Activated CD8-positive, alpha-beta T cell treated with anti-CD3 and anti-CD28 coated beads for 36 hours (primary cell): ENCODE measurements at places on chromosomes 2 and 18.

- H3K36me3 ChIP-seq: no peaks in the 10 kb centered on the region
- H3K4me3 ChIP-seq: no peak overlapping the region
- no peak for DNase-seq
- no peaks in the 10 kb centered on the region for H3K27me3 ChIP-seq
- H3K27ac ChIP-seq: no peak overlapping the region
Observed at GRCh38 chr2:104574367-104574766, 279.5 kb upstream of the POU3F3 start.

DNA sequence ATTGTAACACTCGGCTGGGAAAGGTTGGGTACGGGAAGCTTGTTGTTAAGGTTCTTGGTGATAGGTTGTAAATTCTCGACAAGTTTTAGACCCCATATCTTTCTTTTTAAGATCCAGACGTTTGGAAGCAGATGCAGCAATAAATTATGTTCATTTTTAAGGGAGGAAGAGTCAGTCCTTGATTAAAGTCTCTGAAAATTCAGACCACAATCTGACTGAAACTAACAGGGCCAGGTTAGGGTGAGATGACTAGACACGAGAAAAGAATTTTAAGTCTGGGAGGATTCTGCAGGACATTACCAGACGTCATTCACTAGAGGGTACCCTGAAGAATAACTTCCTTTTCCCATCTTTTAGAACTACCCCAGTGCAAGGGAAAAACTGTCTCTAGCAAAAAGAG, 16.1 kb downstream of the WIPF1 start:
- H3K4me1 ChIP-seq: peaks cover 80% of the 10 kb centered on the region
- H3K27ac ChIP-seq: peak overlapping the region; percentile 89
- no peak for DNase-seq
- peaks cover 83% of the 10 kb centered on the region for H3K36me3 ChIP-seq

- peaks cover 43% of the 10 kb centered on the region for H3K27me3 ChIP-seq
- DNase-seq: no peak
- no peak overlapping the region for H3K27ac ChIP-seq
- H3K36me3 ChIP-seq: no peaks in the 10 kb centered on the region
Observed at GRCh38 chr18:46761059-46761769, 4.4 kb upstream of the ST8SIA5 start.

DNA sequence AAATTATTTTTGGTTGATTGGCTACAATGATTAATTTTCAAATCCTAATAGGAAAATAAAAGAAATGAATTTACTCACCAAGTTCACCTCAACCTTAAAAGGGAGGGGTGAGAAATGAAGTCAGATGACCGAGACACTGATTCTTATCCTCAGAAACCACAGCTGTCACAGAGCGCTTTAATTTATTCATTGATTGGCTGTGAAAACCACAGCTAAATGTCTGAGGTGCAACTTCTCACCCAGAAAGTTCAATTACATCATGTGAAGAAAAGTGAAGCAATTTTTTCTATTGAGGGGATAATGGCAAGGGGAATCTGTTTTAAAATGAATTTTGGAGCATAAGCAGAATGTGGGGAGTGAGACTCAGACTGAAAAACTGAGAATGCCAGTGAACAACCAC, 128.4 kb downstream of the RNF152 start:
- peak; percentile 27 for DNase-seq
- no peaks in the 10 kb centered on the region for H3K36me3 ChIP-seq
- H3K27ac ChIP-seq: no peak overlapping the region
- peaks cover 15% of the 10 kb centered on the region for H3K4me1 ChIP-seq
- no peak overlapping the region for H3K4me3 ChIP-seq

GRCh38 chr2:206886696-206887095, 52.6 kb upstream of the CPO start:
- H3K27ac ChIP-seq: no peak overlapping the region
- no peak overlapping the region for H3K4me3 ChIP-seq
- H3K27me3 ChIP-seq: no peaks in the 10 kb centered on the region
- H3K36me3 ChIP-seq: no peaks in the 10 kb centered on the region
- H3K4me1 ChIP-seq: no peaks in the 10 kb centered on the region
- no peak for DNase-seq

GRCh38 chr2:76953733-76954347, 568.3 kb downstream of the LRRTM4 start:
- no peak overlapping the region for H3K4me3 ChIP-seq
- H3K27ac ChIP-seq: no peak overlapping the region
- H3K27me3 ChIP-seq: no peaks in the 10 kb centered on the region
- no peaks in the 10 kb centered on the region for H3K4me1 ChIP-seq

- H3K36me3 ChIP-seq: no peaks in the 10 kb centered on the region
- no peak overlapping the region for H3K27ac ChIP-seq
- H3K27me3 ChIP-seq: no peaks in the 10 kb centered on the region
- H3K4me3 ChIP-seq: no peak overlapping the region
- peak; percentile 46 for DNase-seq
- peaks cover 3% of the 10 kb centered on the region for H3K4me1 ChIP-seq
Observed at GRCh38 chr2:240640939-240641338, 15.7 kb downstream of the GPR35 start.

DNA sequence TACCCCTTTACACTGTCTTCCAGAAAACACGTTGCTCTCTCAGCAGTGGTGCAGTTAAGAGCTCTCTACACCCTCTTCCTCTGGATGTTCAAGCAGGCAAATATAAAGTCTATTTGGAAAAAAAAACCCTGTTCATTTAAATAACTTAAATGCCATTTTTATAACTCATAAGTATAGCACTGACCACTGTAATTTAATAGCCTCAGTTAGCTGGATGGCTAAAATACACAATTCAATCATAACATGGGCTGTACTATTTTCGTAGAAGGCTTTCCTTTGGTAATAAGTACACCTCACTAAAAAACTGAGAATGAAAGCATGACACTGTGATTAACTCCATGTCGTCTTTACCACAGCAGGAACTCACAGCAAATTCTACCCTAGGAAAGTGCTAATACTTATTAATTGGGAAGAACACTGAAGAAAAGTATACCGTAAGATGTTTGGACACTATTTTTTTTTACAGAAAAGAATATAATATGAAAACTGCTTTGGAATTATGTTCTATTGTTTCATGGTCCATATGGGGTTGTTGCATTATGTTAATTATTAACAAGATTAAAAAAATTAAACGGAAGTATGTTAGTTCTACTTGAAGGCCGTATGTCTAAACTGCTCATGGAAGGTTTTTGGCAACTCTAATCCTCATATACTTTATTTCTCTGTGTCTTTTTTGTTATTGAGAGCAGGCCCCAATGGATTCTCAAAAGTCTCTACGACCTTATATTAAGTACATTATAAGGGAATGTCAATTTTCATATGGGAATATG, 269.1 kb downstream of the ZNF385B start:
- no peaks in the 10 kb centered on the region for H3K36me3 ChIP-seq
- no peaks in the 10 kb centered on the region for H3K4me1 ChIP-seq
- no peak for DNase-seq
- H3K27me3 ChIP-seq: peaks cover 3% of the 10 kb centered on the region

GRCh38 chr2:27095745-27096651, 9.4 kb downstream of the KHK start:
- H3K27me3 ChIP-seq: no peaks in the 10 kb centered on the region
- peak overlapping the region; percentile 30 for H3K4me3 ChIP-seq
- H3K36me3 ChIP-seq: no peaks in the 10 kb centered on the region
- DNase-seq: peak; percentile 65
- H3K4me1 ChIP-seq: no peaks in the 10 kb centered on the region

DNA sequence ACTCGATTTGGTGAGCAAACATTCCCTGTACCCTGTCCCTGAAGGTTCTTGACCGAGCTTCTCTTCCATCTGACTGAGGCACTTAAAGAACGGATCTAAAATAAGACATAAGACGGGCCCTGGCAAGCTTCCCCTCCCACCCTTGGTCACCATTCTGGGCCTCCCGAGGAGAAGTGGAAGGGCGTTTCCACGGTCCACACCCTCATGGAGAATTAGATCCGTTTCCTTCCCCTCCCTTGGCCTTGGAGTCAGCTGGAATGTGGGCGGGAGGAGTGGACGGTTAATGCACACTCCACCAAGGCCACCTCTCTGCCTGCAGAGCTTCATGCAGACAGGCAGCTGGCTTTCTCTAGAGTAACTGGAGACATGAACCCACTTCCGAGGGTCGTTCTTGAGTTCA, 257.3 kb upstream of the APCDD1 start:
- no peak overlapping the region for H3K4me3 ChIP-seq
- no peak overlapping the region for H3K27ac ChIP-seq
- no peaks in the 10 kb centered on the region for H3K27me3 ChIP-seq
- H3K4me1 ChIP-seq: no peaks in the 10 kb centered on the region
- H3K36me3 ChIP-seq: no peaks in the 10 kb centered on the region

DNA sequence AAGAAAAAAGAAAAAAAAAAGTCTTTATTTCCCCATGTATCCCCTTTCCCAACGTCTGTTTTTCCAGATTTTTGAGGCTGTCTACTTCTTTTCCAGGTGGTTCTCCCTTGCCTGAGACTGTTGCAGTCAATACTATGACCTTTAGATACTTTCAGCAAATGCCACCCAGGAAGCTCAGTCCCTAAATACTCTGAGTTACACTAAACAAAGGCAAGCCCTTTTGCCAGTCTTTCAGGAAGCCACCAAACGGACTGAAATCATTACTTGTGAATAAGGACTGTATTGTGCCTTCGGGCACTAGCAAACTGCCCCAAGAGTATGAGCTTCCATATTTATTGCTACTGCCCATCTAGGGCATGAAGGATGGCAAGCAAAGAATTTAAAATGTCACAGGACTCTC, 621.3 kb downstream of the SUCLG1 start:
- H3K36me3 ChIP-seq: no peaks in the 10 kb centered on the region
- no peak overlapping the region for H3K27ac ChIP-seq
- H3K4me1 ChIP-seq: no peaks in the 10 kb centered on the region
- H3K27me3 ChIP-seq: peaks cover 4% of the 10 kb centered on the region
- no peak overlapping the region for H3K4me3 ChIP-seq

- H3K27me3 ChIP-seq: no peaks in the 10 kb centered on the region
- peak overlapping the region; percentile 76 for H3K4me3 ChIP-seq
- peaks cover 76% of the 10 kb centered on the region for H3K4me1 ChIP-seq
- DNase-seq: no peak
- peaks cover 14% of the 10 kb centered on the region for H3K36me3 ChIP-seq
- H3K27ac ChIP-seq: peak overlapping the region; percentile 99
Observed at GRCh38 chr18:13563390-13563805, 163.0 kb downstream of the FAM210A start.

- peaks cover 10% of the 10 kb centered on the region for H3K27me3 ChIP-seq
- H3K36me3 ChIP-seq: no peaks in the 10 kb centered on the region
- no peak overlapping the region for H3K27ac ChIP-seq
- DNase-seq: no peak
Observed at GRCh38 chr2:237563816-237564215, 2.6 kb upstream of the PRLH start.

DNA sequence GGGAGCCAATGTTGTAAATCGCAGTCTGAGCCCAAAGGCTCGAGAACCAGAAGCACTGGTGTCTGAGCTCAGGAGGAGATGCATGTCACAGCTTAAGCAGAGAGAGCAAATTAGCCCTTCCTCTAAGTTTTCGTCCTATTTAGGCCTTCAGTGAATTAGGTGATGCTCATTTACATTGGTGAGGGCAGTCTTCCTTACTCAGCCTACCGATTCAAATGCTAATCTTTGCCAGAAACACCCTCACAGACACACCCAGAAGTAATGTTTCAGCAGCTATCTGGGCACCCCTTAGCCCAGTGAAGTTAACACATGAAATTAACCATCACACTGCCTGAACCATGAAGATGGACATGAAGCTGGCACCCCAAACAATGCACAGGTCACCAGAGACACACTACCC, 385.1 kb downstream of the STK39 start:
- no peaks in the 10 kb centered on the region for H3K36me3 ChIP-seq
- no peak overlapping the region for H3K4me3 ChIP-seq
- H3K27ac ChIP-seq: no peak overlapping the region
- peaks cover 6% of the 10 kb centered on the region for H3K27me3 ChIP-seq

- H3K4me1 ChIP-seq: peaks cover 8% of the 10 kb centered on the region
- H3K27ac ChIP-seq: no peak overlapping the region
- H3K4me3 ChIP-seq: no peak overlapping the region
- H3K36me3 ChIP-seq: no peaks in the 10 kb centered on the region
- H3K27me3 ChIP-seq: peaks cover 4% of the 10 kb centered on the region
- DNase-seq: no peak
Observed at GRCh38 chr2:33220533-33220932, 255.9 kb upstream of the RASGRP3 start.
